Fibroblast of lung (primary cell): ENCODE measurements at places on chromosomes 16 and 17.

DNA sequence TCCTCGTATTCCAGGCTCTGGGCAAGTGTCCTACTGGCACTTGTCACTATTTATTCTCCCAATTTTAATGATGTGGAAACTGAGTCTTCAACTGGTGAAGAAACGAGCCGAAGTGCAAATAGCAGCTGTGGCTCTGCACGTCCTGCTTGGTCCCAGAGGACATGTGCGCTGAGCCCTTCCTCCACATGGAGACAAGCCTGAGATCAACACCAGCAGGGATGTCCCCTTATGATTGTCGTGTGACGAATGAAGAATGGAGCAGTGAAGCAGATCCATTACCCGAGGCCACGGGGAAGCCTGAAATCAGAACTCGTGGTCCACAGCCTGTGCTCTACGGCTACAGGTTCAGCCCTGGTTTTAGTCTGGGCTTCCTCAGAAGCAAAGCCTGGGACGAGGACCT is 61.0 kb downstream of the FOXL1 start:
- no peak for DNase-seq

GRCh38 chr16:58016840-58017446 is 8.6 kb upstream of the MMP15 start:
- DNase-seq = no peak

DNA sequence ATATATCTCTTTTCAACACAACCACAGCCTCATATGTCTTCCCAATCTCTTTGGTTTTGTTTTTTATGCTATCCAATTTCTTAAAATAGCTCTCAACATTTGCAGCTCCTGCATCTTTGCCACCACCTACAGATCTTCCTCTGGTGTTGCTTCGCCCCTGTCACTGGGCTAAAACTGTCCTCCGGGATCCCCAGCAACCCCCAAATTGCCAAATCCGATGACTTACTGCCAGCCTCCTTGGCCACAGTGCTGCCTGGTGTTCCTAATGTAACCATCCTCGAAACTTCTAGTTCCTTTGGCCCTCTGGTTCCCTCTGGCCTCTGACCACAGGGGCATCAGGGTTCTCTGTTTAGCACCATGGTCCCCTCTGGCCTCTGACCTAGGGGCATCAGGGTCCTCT is 70.8 kb downstream of the ELAC2 start:
- DNase-seq = no peak

DNA sequence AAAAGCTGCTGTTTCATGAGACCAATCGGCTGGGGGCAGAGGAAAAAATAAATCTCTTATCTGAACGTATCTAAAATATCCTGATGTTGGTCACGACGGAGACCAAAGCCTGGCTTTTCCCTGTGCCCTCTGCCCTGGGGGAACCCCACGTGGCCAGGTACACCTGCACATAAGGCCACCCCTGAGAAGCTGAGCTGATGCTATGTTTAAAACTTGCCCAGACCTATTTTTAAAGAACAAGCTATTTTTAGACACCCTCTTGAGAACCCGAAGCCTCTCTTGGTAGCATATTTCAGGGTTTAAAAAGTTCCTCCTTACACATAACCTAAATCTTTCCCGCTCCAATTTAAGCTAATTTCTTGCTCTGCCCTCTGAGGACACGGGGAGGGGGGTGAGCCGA is 210.4 kb downstream of the GSG1L start:
- no peak for DNase-seq

DNA sequence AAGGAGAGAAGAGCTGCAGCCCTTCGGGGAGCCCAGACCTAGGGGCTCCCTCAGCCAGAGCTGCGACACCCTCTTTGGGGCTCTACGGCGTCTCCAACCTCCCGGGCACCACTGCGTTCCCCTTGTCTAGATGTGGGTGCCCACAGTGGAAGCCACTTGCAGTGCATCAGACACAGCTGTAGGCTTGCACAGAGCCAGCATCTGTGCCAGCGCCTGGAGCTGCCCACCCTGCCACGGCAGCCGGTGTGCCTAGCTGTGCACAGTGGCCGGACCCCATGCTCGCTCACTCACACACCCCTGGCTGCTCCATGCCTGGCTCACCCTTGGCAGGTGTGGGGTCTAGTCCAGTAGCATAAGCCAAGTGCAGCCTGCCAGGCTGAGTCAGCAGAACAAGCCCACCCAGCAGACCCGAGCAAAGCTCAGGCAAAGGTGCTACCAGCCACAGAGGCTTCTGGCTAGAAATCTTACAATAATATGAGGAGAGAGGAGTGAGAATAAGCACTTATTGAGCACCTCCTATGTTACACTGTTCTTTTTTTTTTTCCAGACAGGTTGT is 12.9 kb upstream of the KDM8 start:
- DNase-seq = no peak

DNA sequence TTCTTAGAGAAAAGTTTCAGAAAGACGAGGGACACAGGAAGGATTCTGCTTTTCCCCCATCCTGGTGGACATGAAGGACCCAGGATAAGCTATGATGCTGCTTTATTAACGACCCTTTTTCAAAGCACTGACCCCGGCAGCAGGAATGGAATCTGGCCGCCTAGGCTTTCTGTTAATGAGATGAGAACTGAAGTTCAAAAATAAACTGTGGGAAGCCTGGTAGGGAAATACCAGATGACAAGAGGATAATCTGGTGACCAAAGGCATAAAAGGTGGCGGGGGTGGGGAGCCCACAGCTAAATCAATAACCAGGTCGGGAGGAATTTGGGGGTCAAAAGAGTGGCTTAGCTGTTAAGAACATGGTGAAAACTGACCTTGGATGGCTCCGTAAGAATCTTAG is 171.0 kb downstream of the XYLT1 start:
- DNase-seq = no peak

GRCh38 chr16:57372372-57373116 is at the start of gene CX3CL1:
TSS of gene CX3CL1 (plus strand) at chr16:57372490. CDS start at chr16:57372569, 79 bp downstream.
- peak; percentile 75 for DNase-seq

- DNase-seq = no peak
Observed at GRCh38 chr16:87702325-87702811, 63.4 kb downstream of the KLHDC4 start.

DNA sequence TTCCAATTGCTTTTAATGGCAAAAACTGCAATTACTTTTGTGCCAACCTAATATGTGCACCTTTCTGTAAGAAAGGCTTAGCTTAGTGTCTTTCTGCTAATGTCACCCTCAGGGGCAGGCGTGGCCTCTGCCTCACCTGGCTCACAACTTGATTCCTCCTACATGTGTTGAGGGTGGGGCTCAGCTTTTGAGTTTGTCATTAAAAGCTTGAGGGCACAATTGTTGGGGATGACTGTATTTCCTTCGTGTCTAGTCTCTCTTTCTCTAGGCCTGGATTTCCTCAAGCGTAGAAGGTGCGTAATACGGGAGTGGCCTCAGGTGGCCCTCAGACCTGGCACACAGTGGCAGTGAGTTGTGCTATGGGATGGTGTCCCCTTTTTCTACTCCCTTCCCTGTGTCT is 94.4 kb downstream of the CLEC16A start:
- DNase-seq = no peak

GRCh38 chr17:74923538-74924249 is 379 bp upstream of the OTOP2 start:
- peak; percentile 16 for DNase-seq

DNA sequence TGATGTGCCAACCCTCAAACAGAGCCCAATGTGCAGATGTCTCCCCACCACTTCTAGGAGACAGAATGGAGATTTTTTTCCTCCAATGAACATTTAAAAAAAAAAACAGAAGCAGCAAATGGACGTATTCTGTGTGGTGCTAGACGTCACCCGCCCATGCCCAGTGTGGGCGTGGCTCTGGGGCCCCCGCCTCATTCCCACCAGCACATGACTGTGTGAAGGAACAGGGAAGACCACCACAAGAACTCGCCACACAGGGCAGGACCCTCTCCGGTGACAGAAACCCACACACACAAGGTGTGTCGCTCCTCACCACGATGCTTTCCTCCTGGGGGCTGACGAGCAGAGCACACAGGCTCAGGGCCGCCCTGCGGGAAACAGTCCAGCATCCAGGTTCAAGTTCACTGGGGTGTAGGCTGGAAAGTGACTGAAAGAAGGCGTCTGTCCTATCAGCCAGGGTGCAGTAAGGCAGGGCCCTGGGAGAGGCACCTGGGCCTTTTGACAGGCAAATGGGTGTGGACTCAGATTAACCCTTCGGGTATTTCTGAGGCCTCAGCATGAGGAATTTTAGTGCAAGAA is 53.5 kb downstream of the KLHDC4 start:
- no peak for DNase-seq

DNA sequence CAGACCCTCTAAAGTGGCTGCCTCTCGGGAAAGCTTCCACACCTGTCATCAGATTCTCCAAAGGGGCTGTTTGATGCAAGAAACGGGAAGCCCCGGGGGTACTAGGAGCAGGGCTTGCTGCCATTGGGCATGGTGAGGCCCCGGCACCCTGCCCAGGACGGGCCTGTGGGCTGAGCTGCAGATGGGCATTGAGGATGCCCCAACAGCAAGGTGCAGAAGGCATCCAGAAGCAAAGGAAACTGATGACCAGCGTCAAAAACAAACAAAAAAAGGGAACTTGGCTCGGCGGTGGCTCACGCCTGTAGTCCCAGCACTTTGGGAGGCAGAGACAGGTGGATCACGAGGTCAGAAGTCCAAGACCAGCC is 1.5 kb upstream of the LIMD2 start:
- no peak for DNase-seq

DNA sequence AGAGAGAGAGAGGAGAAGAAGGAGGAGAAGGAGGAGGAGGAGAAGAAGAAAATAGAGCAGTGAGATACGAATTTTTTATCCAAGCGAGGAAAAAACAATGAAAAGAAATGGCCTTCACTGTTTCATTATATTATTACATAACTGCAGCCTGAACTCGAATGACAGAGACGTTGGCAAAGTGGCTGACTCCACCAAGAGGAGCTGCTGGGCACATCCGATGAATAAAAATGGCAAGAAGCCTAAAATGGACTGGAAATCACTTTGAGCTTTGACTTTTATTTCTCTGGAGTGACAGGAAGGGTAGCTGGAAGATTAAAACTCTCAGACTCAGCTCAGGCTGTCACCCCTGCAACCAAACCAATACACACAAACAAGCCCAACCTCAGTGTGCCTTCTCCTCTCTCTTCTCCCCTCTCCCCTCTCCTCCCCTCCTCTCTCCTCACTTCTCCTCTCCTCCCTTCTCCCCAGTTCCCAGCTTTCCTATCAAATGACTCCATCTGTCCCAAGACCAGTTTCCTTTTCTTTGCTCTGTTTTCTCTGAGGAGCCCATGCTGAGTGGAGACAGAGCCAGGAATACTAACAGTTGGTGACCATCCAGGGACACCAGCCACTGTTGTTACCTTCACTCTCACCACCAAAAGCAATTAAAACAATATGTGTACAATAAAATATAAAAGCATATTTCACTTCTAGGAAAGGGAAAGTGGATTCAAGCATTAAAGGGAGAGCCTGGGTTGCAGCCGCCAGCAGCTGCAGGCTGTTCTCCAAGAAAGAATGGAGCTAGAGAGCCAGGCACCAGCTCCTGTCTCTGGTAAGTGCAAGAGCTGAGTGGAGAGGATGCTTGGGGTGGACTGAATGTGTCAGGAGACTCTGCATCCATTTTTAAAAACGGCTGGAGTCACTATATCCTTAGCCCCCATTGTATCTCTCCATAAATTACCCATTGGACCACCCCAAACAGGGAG is 51.2 kb downstream of the SOX9 start:
- DNase-seq = no peak

- no peak for DNase-seq
Observed at GRCh38 chr16:19657831-19658230, 60.2 kb downstream of the KNOP1 start.

- DNase-seq = no peak
Observed at GRCh38 chr16:85334718-85335583, 222.7 kb upstream of the CIBAR2 start.
